ENCODE measurements at places on chromosomes 6 and 20.

GRCh38 chr6:42550277-42550676 is 13.6 kb upstream of the UBR2 start:
- no peak for DNase-seq

GRCh38 chr20:32497589-32498224 is 87.4 kb downstream of the NOL4L start:
- no peak for DNase-seq

- no peak for DNase-seq
These were observed 28.3 kb upstream of the ADGRF1 start for GRCh38 chr6:47070461-47070860.

DNA sequence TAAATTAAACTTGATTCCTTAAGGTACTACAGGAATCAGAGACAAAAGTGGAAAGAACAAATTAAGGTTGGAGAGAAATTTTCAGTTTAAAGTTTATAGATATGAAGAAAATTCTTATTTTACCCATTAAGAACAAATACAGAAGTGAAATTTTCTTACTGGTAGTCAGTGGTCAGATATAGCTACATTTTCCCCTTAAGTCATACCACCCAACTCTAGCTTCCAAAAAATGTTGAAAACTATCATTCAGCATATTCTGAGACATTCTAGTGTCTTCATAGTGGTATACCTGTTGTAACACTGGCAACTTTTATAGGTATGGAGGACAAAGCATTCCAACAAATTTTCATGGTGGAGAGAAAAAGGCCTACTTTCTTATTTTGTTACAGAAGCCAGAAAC is 15.6 kb upstream of the SUMO4 start:
- DNase-seq = no peak

DNA sequence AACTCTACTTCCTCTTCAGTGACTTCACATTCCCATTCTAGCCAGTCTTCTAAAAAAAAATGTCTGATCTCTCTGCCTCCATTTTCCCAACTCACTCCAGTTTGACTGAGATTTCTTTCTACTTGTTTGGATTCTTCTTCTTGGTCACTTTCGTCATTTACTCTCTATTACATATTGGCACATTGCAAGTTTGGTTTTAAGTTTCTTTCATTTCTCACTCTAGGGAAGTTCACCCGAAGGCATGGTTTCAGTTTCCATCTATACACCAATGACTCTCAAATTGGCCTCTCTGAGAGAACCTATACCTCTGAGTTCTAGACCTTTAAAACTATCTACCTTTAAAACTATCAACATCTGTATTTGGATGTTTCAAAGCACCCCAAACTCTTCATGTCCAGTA is 51.3 kb downstream of the CD109 start:
- no peak for DNase-seq

GRCh38 chr20:1817577-1818211 is 77.5 kb upstream of the SIRPA start:
- peak; percentile 3 for DNase-seq

DNA sequence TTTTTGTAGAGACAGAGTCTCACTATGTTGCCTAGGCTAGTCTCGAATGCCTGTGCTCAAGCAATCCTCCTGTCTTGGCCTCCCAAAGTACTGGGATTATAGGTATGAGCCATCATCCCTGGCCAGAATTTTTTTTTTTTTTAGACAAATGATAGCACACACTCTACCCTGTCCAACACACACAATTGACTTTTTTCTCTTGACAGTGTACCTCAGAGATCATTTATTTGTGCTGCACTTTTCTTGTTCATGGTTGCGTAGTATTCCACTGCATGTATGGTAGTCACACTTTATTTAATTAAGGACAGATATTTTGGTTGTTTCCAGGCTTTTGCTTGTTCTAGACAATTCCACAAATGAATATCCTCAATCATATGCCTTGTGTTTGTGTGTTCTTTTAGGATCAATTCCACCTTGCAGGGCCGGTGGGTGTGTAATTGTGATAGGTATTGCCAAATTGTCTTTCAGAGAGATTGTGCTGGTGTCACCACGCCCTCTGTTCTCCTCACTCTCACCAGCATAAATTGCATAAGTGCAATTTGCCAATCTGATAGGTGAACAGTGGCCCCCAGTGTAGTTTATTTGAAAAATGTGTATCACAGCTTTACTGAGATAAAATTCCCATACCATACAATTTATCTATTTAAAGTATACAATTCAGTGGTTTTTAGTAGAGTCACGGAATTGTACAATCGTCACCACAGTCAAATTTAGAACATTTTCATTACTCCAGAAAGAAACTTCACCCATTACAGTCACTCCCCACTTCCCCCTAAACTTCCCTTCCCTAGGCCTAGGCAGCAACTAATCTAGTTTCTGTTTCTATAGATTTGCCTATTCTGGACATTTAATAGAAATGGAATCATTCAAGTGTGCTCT is 20.1 kb downstream of the SRC start:
- DNase-seq = no peak

- no peak for DNase-seq
These were observed 40.4 kb upstream of the ARG1 start for GRCh38 chr6:131532580-131533039.

Measured in transverse colon (tissue), 4 donors.